Putamen (tissue), 1 donor: ENCODE measurements at places on chromosomes 13 and 19.

DNA sequence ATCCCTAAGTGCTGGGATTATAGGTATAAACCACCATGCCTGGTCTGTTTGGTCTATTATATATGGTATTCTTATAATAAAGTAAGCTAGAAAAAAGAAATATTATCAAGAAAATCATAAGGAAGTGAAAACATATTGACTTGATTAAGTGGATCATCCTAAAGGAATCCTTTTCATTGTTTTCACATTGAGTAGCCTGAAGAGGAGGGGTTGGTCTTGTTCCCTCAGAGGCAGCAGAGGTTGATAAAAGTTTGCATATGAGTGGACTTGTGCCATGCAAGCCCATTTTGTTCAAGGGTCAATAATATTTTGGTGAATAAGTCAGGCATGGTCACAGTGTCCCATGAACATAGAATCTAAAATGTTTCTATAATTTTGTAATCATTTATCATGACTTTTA, 52.7 kb downstream of the ZNF627 start:
- DNase-seq: no peak

DNA sequence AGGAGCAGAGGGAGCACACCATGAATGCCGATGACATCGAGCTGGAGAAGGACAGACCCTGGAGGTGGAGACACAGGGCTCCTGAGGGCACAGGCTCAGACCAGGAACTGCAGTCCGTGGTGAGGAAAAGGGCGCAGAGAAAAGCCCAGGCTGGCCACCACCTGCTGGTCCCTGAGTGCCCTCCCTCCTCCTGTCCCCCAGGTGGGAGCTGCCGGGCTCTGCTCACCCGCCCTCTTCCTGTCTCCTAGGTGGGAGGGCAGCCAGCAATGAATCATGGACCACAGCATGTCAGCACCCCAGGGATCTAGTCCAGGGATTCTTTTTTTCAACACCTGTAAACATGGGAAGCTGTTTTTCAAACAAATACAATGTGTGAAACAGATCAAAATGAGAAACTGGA, 94.6 kb upstream of the ARHGEF7 start:
- DNase-seq: no peak

GRCh38 chr13:92225861-92226260, 827.4 kb downstream of the GPC5 start:
- DNase-seq: no peak

DNA sequence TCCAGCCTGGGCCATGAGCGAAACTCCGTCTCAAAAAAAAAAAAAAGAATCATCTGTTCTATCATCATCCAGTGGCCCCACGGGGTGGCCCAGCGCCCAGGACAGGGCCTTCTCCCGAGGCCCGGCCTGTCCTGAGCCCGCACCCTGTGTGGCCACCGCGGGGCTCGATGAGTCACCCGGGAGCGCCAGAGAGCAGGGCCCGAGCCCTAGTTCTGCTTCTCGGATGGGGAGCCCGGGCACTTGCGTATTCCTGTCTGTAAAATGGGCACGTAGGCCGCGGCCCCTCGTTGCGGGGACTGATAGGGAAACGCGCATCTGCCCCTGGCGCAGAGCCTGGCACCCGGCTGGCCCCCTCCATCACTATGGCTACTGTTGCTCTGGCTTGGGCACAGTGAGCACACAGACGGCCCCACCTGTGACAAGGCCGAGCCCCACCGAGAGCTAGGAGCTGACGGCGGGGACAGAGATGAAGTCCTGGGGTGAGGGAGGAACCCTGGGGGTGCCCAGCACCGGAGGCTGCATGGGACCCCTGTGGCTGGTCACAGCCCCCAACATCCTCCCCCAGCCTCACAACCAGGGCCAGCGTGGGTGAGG, 21.3 kb upstream of the UQCR11 start:
- DNase-seq: no peak

DNA sequence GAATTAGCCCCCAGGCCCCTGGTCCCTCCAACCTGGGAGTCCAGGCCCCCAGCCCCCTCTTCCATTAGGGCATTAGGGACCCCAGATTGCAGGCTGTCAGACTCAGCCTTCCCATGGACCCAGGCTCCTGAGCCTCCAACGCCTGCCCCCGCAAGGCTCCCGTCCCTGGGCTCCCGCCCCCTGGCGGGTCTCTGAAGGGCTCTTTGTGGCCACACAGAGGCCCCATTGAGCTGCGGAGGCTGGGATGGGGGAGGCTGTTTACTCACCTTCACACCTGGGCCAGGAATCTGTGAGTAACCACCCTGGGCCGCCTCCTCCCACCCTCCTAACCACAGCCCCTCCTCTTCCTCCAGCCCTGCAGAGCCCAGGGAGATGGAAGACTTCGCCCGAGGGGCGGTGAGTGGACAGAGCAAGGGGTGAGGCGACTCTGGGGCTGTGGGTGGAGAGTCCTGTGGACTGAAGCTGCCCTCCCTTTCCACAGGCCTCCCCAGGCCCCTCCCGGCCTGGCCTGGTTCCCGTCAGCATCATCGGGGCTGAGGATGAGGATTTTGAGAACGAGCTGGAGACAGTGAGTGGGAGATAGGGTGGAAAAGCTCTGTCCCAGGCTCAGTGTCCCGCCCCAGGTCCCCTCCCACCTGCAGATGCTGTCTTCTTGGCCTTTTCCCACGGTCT, 4.9 kb downstream of the ARHGEF1 start:
- peak; percentile 40 for DNase-seq

DNA sequence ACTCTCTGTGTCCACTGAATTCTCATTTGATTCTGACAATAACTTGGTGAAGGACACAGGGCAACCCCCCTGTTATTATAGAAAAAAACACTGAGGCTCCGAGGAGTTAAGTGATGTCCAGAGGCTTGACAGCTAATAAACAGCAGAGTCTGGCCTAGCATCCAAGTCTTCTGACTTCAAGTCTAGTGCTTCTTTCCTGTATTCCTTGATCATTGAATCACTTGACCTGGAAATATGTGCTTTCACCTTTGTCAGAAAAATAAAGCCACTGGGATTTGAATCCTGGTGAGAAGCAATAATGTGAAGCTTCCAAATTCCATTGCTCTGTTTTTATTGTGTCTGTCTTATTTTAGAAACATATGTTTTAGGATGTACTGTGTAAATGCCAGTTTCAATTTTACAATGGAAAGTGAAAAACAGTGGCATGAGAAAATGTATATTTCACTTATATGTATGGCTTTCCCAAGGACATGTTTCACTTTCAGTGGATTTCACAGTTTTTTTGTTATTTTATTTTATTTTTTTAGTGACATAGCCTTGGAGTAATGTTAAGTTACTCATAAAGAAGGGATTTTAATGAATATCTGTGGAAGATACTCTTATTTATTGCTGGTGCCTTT, 190.2 kb downstream of the GPC6 start:
- DNase-seq: no peak

- no peak for DNase-seq
Observed at GRCh38 chr19:50926144-50926543, 14.9 kb upstream of the KLK4 start.

GRCh38 chr19:17522988-17523872, 11.8 kb downstream of the PGLS start:
- DNase-seq: no peak

- DNase-seq: no peak
Observed at GRCh38 chr13:50699874-50700663, 143.4 kb downstream of the DLEU7 start.

- DNase-seq: no peak
Observed at GRCh38 chr13:46504036-46504435, 48.9 kb upstream of the LRCH1 start.

DNA sequence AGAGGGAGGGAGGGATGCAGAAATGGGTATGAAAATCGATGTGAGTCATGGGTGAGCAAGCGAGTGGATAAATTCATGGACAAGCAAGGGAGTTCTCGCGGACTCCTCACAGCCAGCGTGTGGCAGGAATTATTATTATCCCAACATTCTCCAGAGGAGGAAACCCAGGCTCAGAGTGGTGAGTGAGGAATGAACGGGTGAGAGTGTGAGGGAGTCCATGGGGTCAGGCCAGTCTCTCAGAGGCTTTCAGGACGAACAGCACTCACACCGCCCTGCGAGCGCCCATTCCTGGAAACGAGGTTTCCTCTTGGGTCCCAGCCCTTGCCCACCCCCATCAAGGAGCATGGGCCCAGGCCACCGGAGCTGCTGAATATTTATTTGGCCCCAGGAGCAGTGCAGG, 6.3 kb upstream of the DNAAF3 start:
- DNase-seq: no peak

GRCh38 chr13:73162912-73163911, 104.4 kb downstream of the KLF5 start:
- DNase-seq: peak; percentile 22

DNA sequence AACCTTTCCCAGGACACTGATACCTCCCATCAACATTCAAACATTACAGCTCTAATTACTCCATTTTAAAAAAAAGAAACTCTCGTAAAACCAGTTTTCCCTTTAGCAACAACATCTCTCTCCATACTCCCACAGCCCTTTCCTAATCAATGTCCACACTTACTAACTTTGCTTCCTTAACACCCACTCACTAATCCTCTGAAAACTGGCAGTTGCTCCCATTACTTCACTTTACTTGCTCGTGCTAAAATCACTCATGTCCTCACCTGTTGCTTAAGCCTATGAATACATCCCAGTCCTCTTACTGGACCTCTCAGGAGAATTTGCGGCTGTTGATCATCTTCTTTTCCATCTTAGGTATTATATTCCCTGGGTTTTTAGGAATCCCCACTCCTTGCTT, 44.8 kb downstream of the RBM26 start:
- DNase-seq: no peak

- DNase-seq: no peak
Observed at GRCh38 chr13:100266026-100266425, 177.1 kb downstream of the PCCA start.

GRCh38 chr19:13172346-13173138, 22.3 kb downstream of the IER2 start:
- DNase-seq: no peak

DNA sequence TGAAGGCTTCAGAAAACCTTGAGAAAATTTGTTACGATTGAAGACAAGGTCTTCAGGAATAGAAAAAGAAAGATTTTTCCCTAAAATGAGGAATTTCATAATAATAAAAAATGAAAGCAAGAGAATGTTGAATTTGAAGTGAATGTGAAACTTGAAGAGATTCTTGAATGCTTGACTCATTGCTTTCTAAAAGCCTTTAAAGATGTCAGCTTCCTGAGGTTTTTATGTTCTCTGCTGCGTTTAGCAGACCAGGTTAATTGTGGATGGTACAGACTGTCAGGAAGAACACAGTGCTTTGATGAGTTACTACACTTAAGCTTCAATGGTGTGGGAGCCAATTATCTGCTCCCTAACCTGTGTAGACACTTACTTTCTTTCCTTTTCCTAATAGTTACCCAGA, 96.3 kb upstream of the FNDC3A start:
- no peak for DNase-seq

DNA sequence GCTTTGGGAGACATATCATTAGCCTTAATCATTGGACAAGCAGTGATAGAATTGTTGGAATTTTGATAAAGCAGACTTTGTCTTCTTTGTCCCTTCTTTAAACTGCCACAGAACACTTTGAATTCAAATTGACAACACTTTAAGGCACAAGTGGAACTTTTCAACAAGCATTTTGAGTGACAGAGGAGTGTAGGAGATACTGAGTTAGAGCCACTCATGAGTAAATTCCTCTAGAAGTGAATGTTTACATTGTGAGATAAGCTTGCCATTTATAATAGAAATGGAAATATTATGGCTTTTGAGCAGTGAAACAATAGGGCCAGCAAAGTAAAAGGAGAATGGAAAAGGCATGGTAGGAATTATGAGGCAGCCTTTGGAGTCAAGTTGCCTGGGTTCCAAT, 515.8 kb downstream of the SLITRK6 start:
- no peak for DNase-seq

- peak; percentile 75 for DNase-seq
Observed at GRCh38 chr19:55454787-55455243, 6.6 kb downstream of the ISOC2 start.

- no peak for DNase-seq
Observed at GRCh38 chr13:51035978-51036377, 75.1 kb downstream of the C13orf42 start.

DNA sequence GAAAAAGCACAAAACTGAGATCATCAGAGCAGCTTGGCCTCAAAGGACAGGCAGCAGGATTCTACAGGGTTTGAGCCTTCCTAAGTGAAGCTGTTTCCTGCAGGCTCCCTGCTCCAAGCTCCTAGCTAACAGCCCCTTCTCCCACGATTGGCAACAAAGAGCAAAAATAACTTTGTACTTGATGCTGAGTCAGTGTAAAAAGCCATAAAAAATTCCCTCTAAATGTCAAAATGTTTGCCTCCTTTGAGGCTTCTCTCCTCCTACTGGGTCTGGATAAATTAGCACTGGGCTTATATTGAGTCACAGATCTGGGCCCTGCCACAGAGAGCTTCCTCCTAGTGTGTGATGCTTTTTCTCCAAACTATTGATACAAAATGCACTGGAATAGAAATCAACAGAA, 153.3 kb downstream of the TNFRSF19 start:
- DNase-seq: no peak

GRCh38 chr19:16825312-16826052, 3.7 kb upstream of the SIN3B start:
- DNase-seq: peak; percentile 74

DNA sequence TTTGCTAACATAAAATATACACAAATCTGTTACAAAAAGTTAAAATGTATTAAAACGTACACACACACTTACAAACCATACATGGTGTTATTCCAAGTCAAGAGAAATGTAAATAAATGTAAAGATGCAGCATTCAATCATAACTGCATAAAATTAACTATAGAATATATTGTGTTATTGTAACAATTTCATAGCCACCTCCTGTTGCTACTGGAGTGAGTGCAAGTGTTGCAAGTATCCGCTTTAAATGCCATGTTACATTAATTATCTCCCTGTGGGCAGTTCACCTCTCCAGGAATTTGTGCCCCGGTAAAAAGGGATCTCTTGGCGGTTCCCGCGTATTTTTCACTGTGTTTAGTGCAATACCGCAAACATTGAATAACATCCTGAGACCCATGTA, 3.5 kb upstream of the INSR start:
- DNase-seq: no peak

DNA sequence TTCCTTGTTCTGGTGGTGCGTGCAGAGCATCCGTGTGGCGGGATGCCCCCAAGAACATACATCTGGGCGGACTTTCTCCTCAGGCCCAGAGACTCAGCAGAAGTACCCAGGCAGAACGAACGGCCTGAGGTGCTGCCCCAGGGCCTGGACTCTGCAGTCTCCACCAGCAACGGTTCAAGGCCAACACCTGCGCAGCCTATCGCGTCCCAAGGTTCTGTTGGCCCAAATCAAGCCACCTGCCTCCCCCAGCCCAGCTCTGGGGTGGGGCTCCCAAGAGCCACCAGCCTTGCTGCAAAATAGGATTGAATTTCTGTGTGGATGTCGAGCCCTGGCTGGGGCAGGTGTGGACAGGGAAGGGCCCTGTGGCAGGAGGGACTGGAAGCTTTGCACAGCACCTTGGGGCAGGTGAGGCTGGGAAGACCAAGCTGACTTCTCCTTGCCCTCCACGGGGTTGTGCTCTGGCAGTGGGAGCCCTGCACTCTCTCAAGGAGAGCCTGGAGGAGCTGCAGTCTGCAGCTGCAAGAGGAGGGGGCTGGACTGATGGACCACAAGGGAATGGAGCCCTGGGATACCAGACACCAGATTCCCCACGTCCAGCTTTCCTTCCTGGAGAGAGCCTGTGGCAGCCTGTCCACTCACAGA, 146.9 kb downstream of the ZNF536 start:
- DNase-seq: no peak

GRCh38 chr13:110341445-110342244, 34.6 kb downstream of the COL4A2 start:
- peak; percentile 9 for DNase-seq

GRCh38 chr13:39596685-39597084, 6.3 kb downstream of the LHFPL6 start:
- DNase-seq: no peak

GRCh38 chr13:99150575-99151361, 49.9 kb upstream of the UBAC2 start:
- DNase-seq: no peak
